ENCODE measurements at places on chromosomes 5 and 9.
A peak's percentile ranks its signal among the peaks of the same experiment; 100 is the strongest.

- DNase-seq, result no peak
Measured at GRCh38 chr9:121107881-121108280, 33.1 kb downstream of the CNTRL start.

DNA sequence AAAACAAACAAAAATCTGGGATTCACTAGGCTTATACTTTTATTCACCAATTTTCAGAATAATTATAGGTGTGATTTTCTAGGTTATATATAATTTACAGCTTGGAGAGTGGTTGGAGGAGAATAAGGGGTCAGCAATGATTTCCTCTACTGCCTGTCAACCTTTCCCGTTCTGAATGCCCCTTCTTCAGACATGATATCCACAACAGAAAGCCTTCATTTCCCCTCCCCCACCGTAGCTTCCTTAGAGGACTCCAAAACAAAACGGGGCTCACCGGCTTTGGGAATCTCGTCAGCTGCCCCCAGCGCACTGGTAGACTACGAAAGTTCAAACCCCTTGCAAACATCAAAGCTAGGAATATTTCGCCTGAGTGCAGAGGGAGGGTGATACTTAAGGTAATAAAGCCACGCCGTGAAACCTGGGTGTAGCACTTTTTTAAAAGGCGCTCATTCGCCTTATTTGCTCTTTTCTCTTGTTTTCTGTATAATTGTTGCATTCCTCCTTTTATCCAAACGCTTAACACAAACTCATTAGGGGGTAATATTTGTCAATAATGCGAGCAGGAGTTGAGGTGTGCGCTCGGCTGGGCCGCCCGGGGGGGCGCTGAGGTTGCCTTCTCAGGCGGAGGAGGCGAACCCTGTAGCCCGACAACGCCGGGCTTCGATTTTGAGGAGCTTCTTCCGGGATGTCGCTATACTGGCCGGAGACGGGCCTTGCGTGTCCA is 2.4 kb downstream of the OTP start:
- no peak for DNase-seq

DNA sequence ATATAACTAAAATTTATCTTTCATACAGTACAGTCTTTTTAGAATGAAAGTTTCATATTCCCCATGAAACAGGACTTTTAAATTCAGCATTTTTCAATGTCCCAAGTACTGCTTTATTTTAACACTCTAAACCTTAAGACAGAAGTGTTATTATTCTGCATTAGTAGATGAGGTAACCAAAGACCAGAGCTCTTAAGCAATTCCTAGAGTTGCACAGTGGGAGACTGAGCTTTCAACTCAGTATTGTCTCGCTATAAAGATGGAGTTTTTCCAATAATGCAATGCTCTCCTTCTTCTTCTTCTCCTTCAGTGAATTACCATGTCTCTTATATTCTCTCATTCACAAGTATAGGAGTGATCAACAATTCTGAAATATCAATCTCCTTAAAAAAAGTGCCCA is 479.7 kb downstream of the CETN3 start:
- DNase-seq, result no peak

GRCh38 chr5:82142217-82142841 is 135.8 kb downstream of the RPS23 start:
- no peak for DNase-seq

GRCh38 chr5:28714907-28715698 is 1676.7 kb upstream of the CDH9 start:
- no peak for DNase-seq

GRCh38 chr9:13213337-13213736 is 66.2 kb downstream of the MPDZ start:
- peak; percentile 46 for DNase-seq
